WERI-Rb-1 (cell line): ENCODE measurements at places on chromosomes 4 and X.

GRCh38 chr4:101441446-101441845, 94.1 kb upstream of the PPP3CA start:
- no peak for DNase-seq

- DNase-seq: no peak
Measured at GRCh38 chr4:90060039-90060438, 67.2 kb upstream of the CCSER1 start.

DNA sequence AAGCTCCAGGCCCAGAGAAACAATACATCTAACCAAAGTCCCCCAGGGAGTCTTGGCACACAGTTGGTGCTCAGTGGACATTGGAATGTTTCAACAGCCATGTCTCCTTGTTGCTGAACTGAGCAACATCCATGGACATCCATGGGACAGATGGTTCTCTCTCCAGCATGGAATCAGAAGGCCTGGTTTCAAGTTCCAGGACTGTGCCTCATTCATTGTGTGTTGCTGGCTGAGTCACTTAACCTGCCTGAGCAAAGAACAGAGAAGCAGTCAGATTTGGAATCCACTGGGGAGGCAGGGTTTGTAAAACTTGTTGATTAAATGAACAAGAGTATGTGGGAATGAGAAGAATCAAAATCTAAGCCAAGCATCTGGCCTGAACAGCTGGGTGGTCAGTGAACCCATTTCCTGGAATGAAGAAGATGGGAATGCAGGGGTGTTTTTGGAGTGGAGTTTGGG, 147.9 kb downstream of the CHIC2 start:
- no peak for DNase-seq

- no peak for DNase-seq
Measured at GRCh38 chrX:68193234-68193633, 240.1 kb downstream of the OPHN1 start.

DNA sequence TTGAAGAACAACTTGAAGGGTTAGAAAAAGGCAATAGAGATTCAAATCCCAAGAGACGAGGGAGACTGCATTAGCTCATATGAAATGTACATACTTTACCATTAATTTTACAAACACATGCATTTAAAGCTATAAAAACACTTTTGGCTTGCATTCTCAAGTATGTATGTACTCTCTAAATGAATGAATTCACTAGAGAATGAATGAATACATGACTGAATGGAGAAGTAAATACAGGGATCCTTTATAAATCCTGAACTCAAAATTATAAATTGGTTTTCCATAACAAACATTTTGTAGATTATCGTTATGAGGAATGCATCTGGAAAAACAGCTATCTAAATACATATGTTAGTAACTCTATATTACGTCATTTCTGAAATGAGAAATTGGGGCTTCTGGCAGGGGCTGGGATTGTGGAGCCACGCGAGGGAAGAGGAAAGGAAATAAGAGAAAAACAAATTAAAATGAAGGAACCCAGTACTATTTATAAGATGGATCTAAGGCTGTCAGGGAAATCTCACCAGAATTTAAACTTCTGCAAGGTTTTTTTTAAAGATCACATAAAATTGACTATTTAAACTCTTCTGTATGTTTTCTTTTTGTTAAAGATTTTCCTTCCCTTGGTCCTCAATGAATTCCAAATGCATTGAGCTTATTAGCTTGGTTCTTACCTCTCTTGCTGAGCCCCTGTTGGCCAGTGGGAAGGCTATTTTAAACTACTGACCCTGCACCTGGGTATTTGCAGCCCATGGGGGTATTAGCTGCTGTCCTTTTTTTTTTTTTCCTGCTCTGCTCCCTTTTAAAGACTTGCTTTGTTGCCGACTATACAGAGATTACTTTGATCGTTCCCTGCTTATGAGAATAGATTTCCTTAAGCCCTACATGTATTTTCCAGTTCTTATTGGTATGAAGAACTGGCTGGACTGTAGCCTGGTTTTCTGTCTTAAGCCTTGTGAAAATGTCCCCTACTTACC, 207.8 kb downstream of the ADGRL3 start:
- DNase-seq: no peak

- peak; percentile 40 for DNase-seq
Measured at GRCh38 chr4:75916091-75916661, 13.9 kb upstream of the PPEF2 start.

DNA sequence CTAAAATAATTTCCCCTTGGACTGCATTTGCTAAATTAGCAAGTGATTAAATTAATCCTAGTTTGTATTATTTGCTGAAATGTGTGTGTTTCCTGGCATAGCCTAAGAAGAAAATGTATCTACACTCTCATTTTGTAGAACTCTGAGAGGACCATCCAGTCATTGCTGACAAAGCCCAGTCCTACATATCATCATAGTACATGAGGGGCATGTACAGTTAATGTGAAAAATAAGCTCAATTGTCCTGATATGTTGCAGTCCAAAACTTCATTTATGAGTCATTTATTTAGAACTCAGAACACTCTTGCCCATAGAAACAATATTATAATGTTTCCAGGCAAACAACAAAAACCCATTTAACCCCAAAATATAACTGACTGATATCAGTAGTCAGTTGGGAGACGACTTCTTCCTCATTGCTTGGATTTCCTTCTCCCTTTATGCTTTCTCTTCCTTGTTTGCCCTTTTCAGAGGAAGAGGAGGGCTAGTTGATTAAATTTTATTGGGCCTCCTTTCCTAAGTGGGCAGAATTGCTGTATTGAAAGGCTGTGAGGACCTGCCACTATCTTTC, 26.9 kb upstream of the BBS12 start:
- no peak for DNase-seq

- no peak for DNase-seq
Measured at GRCh38 chr4:60314416-60314815, 885.7 kb upstream of the ADGRL3 start.

GRCh38 chrX:68672581-68673318, 25.3 kb downstream of the STARD8 start:
- DNase-seq: no peak

- no peak for DNase-seq
Measured at GRCh38 chr4:102390438-102390837, 45.2 kb upstream of the SLC39A8 start.

DNA sequence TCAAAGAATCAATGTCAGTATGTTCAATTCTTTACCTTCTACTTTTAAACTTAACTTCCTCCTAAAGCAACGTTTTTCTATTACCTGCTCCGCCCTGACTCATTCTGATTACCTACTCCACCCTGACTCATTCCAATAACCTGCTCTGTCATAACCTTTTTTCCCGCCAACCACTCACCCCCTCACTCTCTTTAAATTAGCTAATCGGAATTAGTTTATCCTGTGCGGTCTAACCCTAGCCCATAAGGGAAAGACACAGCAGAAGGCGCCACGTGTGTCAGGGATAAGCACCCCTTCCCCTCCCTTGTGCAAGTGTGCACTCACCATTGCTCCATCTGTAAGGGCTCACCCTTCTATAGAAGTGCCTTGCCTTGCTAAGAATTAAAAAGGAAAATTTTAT, 64.4 kb downstream of the EIF4E start:
- DNase-seq: no peak

- DNase-seq: no peak
Measured at GRCh38 chr4:165994701-165995100, 121.7 kb downstream of the TLL1 start.

DNA sequence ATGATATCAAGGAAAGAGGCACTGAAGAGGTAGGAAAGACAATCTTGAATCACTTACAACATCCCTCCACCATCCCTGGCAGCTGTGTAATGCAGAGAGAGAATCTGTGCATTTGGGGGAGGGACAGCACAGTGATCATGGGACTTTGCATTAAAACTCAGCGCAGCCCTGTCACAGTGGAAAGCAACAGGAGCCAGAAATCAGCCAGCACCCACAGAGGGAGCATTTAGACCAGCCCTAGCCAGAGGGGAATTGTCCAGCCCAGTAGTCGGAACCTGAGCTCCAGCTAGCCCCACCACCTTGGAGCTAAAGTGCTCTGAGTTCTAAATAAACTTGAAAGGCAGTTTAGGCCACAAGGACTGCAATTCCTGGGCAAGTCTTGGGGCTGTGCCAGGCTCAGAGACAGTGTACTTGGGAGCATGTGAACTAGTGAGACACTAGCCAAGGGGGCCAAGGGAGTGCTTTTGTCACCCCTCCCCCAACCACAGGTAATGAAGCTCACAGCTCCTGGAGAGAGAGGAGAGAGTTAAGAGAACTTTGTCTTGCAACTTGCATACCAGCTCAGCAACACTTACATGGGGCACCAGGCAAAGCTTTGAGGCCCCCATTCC, 83.9 kb upstream of the FAM241A start:
- no peak for DNase-seq

- no peak for DNase-seq
Measured at GRCh38 chr4:139606579-139607501, 50.8 kb upstream of the SETD7 start.

DNA sequence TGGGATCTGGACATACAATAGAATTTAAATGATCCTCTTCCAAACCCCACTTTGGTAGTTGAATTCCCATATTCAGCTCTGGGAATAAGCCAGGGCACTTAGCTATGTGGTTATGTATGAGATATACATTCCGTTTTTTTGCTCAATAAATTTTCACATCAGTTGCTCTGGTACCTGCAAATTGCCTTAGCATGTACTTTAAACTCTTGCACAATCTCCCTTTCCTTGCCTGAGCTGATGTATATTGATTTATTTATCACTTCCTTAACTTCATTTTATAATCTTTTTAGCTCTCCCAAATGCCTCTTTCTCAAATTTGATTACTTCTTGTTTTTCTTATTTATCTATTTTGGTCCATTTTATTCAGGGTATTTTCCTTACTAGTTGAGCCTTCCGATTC, 90.1 kb upstream of the AGA start:
- no peak for DNase-seq

- DNase-seq: peak; percentile 40
Measured at GRCh38 chr4:121822796-121823504, 733 bp downstream of the CCNA2 start.

GRCh38 chrX:147476008-147476407, 435.7 kb upstream of the FMR1 start:
- DNase-seq: no peak

GRCh38 chrX:8288590-8288989, 117.5 kb upstream of the VCX2 start:
- DNase-seq: no peak

GRCh38 chrX:79161655-79162054, 17.2 kb downstream of the GPR174 start:
- DNase-seq: no peak

GRCh38 chrX:41468647-41469323, 21.6 kb downstream of the NYX start:
- DNase-seq: no peak

DNA sequence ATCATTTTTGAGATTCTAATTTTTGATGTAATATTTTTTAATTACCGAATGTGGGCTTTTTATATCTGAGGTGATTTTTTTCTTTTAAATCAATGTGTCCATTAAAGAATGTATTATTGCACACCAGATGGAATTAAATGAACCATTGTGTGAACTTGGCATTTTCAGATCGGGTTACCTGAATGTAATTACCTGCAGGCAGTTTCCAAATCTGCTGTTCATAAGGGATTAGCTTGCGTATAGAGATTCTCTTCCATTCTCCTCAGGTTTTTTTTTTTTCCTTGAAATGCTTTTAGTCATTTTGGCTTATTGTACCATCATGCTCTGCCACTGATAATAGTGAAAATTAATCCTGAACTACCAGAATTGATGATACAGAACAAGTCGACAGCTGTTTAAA, 511.5 kb upstream of the ATOH1 start:
- no peak for DNase-seq

- DNase-seq: no peak
Measured at GRCh38 chrX:19863212-19863856, 24.1 kb downstream of the SH3KBP1 start.

- no peak for DNase-seq
Measured at GRCh38 chrX:46461660-46462191, 83.5 kb downstream of the ZNF674 start.

GRCh38 chr4:71009890-71010588, 16.6 kb downstream of the DCK start:
- no peak for DNase-seq

- no peak for DNase-seq
Measured at GRCh38 chrX:19810006-19810774, 77.2 kb downstream of the SH3KBP1 start.

- DNase-seq: no peak
Measured at GRCh38 chr4:122552898-122553297, 68.0 kb downstream of the IL21 start.

- DNase-seq: no peak
Measured at GRCh38 chr4:10656988-10657387, 27.6 kb downstream of the CLNK start.

GRCh38 chr4:139535228-139535870, 20.7 kb downstream of the SETD7 start:
- no peak for DNase-seq

- DNase-seq: no peak
Measured at GRCh38 chr4:169209388-169209883, 61.3 kb downstream of the SH3RF1 start.

DNA sequence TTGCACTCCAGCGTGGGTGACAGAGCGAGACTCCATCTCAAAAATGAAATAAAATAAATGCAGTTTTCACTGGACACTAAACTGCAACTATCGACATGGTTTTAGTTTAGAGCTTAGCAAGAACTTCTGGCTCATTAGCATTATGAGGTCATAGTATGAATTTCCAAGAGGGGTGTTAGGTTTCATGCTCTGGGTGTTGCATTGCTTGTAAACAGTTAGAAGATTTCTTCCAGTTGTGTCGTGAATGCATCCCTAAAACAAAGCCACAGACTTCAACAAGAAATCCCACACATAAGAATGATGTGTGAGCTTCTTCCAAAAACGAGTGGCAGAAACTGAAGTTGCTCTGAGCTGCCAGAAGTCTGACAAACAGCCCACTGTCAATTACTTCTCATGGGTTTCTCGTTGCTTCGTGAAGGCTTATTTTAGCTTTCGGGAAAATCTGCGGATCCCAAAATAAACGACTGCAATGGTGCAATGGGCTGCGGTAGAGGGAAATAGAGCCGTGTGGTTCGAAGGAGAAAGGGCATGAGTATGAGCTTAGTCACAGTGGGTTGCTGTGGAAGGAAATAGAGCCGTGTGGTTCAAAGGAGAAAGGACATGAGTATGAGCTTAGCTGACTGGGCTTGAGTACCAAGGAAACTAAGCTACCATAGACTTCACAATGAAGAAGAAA, 354.9 kb downstream of the DHRSX start:
- no peak for DNase-seq

GRCh38 chrX:4379071-4379470, 665.6 kb upstream of the PRKX start:
- no peak for DNase-seq

DNA sequence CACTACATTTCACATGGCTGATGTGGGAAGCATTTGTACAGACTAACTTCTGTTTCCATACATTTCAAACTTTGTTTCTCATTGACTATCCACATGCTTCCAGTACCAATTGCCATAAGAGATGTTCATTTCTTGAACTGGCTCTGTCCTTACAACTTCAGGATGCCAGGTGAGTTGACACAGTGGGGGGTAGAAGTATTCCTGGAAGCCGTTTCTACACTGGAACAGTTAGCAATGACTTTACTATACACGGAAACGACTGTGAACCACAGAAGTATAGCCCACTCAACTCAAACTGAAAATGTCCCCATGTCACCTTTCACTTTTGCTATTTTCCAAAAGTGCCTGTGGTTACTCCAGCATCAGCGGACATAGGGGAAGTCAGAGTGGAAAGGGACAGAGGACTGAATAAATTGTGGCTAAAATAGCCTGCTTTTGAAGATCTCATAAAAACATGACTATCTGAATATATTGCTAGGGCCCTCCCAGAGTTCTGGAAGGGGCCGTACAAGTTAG, 38.0 kb upstream of the DSPP start:
- DNase-seq: no peak
